ENCODE measurements at places on chromosomes 2 and 18.

GRCh38 chr2:37671009-37671815, at the start of gene CDC42EP3:
Gene CDC42EP3 (minus strand): TSS chr2:37671642. CDS start chr2:37646587, 25,055 bp downstream.
- peak; percentile 75 for DNase-seq

- DNase-seq, result no peak
These were observed 2109.9 kb upstream of the PIK3C3 start for GRCh38 chr18:39845106-39845505.

GRCh38 chr2:98827625-98828368, 96.9 kb upstream of the MGAT4A start:
- DNase-seq, result no peak

- peak; percentile 29 for DNase-seq
These were observed 271.1 kb downstream of the PRKCE start for GRCh38 chr2:45922577-45922988.

GRCh38 chr2:28809927-28810326, 707 bp upstream of the SPDYA start:
- no peak for DNase-seq

DNA sequence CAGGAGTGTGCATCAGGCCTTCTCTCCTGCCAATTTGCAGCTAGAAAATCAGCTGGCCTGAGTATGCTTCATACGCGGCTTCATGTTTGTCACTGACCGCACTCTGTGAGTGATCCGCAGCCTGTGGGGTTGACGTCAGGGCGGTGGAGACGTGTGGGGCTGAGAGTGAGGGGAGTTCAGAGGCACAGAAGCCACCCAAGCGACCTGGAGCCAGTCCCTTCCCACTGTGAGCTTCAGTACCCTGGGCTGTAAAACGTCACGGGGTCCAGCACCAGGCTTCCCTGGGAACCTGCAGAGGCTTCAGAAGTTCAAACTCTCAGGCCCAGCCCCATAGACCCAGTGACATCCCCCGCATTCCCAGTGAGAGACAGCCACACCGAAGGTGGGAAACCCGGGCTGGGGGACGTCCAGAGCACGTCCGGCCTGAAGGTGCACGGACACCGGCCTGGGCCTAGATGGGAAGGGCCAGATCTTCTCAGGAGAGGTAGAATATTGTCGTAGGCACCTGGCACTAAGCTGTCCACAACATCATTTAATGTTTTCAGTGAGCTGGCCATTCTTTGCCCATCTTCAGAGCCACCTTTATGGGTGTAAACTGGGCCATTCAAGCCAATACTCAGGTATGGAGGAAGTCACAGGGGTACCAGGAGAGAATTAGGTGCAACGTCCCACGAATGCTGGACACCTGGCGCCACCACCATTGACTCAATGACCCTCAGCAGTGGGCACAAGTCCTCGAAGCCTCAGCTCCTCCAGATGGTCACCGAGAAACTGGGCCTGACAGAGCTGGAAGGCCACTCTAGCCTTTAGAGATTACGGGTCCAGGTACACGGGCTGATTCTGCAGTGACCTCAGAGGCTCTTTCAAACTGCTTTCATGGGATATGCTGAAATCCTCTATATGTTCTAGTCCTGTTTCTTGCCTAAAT, 235.6 kb upstream of the MYT1L start:
- DNase-seq, result no peak

DNA sequence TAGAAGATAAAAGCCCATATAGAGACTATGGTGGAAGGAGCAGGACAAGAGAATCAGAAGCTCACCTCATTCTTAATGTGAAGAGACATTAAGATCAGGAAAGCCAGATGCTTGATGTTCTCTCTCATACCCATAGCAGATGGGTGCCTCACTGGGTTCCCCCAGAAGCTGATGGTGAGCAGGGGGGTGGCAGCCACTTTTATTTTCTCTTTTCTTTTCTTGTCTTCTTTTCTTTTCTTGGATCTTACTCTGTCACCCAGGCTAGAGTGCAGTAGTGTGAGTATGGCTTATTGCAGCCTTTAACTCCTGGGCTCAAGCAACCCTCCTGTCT, 14.8 kb upstream of the CXCR4 start:
- no peak for DNase-seq

DNA sequence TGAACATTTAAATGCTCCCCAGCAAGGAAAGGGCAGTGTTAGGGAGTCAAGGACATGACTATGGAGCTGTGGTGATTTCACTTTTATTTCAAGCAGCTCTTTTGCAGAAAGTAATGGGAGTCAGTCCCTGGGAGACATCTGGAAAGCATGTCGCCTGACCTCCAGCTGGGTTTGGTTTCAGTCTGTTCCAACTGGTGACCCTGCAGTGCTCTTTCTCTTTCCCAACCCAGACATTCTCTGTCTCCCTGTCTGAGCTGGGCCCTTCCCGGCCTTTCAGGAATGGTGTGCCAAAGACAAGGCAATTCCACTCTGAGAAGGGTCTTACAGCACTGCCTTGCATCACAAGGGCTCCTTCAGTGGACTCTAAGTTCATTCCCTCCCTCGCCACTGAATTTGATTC, 323.2 kb downstream of the OSR1 start:
- peak; percentile 79 for DNase-seq

- no peak for DNase-seq
These were observed 355.5 kb downstream of the RAD51AP2 start for GRCh38 chr2:17162713-17163112.

- peak; percentile 48 for DNase-seq
These were observed 8.5 kb downstream of the HES6 start for GRCh38 chr2:238231251-238231793.

DNA sequence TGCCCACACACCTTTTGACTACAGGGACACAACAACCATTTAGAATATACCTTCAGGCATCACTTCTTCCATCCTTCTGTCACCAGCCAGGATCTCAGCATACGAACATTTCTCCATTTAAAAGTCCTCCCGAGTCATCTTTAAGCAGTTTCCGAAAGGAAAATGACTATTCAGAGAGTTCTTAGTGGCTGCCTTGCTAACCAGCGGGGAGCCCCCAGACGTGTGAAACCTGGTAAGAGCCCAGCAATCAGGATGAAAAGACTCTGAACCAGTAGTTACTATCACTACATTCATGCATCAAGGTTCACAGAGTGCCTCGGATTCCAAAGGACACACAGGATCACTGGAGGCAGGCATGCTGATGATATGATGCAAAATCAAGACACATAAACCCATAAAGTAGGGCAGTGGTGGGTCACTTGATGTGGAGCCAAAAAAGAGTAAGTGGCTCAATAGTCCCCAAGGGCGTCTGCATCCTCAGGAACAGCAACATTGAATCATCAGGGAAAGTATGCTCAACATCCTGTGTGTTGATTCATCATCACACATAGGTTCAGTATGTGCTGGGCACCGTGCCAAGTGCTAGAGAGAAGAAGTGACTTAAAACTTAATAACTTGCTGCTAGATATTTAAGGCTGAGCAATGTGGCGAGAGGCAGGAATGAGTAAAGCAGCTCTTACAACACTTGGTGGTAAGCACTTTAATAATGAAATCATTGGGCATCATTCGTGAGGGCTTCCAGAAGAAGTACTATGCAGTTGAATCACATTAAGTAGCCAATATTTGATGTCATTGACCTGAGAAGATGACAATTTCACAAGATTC, 4.4 kb downstream of the CCL20 start:
- peak; percentile 100 for DNase-seq

DNA sequence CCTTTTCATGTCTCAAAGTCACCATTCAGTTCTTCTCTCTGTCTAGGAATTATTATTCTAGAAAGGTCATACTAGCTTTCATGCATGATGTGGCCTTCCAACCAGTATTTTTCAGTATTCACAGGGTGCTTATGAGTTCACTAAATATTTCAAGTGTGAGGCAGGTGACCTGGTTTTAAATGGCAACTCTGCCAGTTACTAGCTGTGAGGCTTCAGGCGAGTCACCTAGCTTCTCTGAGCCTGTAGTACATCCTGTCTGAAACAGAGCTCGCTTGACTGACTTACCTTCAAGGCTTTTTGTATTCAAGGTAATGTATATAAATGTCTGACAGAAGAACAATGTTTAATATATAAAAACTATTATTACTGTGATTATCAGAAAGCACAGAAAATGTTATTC, 19.4 kb upstream of the ACVR1 start:
- DNase-seq, result peak; percentile 22

DNA sequence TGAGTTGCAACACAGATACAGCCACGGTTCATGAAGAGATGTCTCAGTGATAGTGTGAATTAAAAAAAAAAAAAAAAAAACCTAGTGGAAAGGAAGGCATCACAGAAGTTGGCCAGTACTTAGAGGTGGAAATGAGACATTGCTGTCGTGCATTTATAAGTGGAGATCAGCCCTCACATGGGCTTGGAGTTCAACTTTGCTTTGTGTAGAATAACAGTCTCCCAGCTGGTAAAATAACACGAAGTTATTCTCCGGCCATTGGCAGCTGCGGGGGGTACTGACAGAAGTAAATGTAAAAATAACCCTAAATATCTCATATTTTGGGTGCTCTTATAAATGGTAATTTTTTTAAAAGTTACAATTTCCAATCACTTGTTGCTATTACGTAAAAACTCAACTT, 98.8 kb upstream of the TMEM18 start:
- DNase-seq, result no peak

- DNase-seq, result no peak
These were observed 390.8 kb downstream of the TGIF1 start for GRCh38 chr18:3840766-3841165.

GRCh38 chr2:207975921-207976320, 49.4 kb downstream of the PLEKHM3 start:
- no peak for DNase-seq

- DNase-seq, result no peak
These were observed 519.8 kb upstream of the ZNF804A start for GRCh38 chr2:184078496-184078895.

GRCh38 chr18:31490387-31490786, 7.6 kb upstream of the DSG2 start:
- DNase-seq, result no peak

DNA sequence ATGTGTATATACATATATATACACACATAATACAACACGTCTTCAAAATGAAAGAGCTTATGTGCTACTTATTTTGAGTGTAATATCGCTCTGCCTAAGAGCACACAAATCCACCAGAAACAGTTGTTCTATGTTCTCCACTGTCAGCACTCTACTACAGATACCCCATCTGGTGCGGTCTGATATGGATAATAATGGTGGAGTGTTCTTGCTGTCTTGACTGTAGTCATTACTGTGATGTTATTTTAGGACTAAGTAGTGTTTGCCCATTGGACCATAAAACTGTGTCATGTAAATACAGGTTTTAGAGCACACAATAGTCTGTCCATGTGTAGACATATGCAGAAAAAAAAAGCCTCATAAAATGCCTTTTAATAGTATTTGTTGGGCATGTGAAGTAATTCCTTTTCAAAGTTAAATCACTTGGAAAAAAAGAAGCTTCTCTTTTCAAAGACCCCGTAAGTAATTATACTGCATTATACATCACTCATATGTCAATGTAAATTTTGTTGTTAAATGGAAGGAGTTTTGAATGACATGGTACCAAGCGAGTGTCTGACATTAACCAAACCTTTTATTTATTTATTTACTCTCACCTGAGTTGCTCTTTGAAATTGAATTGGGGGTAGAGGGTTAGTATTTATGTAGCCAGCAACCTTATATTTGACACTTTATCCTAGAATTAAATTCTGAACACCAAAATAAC, 1249.2 kb upstream of the ZEB2 start:
- no peak for DNase-seq

GRCh38 chr2:225771701-225772100, 372.2 kb downstream of the NYAP2 start:
- DNase-seq, result no peak

DNA sequence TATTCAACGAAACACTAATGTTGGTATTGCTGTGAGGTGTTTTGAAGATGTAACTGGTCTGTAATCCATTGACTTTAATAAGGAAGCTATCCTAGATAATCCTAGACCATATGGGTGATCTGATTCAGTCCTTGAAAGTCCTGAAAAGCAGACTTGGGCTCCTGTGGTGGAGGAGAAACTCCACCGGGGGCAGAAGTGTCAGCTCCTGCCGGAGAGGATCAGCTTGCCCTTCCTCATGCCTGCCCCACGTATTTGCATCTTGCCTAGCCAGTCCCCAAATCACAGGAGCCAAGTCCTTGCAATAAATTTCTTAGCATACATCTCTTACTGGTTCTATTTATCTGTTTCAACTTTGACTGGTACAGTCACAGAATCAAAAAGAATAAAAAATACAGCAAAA, 144.2 kb upstream of the DLGAP1 start:
- no peak for DNase-seq

GRCh38 chr2:31415421-31415820, 879 bp upstream of the XDH start:
- DNase-seq, result no peak

GRCh38 chr2:176206682-176207081, 18.2 kb downstream of the HOXD1 start:
- DNase-seq, result peak; percentile 84

GRCh38 chr2:102137138-102137537, 5.4 kb upstream of the IL1R1 start:
- no peak for DNase-seq

DNA sequence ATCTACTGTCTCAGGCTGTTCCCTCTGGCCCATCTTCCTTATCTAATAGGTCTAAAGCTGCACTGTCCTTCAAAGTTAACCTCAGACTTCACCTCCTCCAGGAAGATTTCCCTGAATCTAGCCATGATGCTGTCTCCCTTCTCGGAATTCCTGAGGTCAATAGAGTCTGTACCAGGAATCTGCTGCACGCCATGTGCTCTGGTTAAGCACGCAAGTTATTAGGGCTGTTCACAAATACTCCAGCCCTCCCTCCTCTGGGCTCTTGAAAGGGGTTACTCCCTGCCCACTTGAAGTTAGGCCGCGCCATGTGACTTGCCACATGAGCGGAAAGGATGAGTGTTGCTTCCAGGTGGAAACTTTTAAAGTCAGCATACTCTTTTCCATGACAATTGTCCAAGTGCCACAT, 43.6 kb downstream of the MCFD2 start:
- peak; percentile 80 for DNase-seq

- no peak for DNase-seq
These were observed 136.6 kb upstream of the RMP24 start for GRCh38 chr18:35835833-35836232.

- DNase-seq, result no peak
These were observed 758.2 kb upstream of the CDH7 start for GRCh38 chr18:64992654-64993053.

GRCh38 chr18:43949291-43949690, 672.0 kb upstream of the SYT4 start:
- no peak for DNase-seq

- DNase-seq, result no peak
These were observed 7.5 kb upstream of the MCFD2 start for GRCh38 chr2:46923041-46923528.

- no peak for DNase-seq
These were observed 52.0 kb upstream of the NFATC1 start for GRCh38 chr18:79343567-79344207.

- no peak for DNase-seq
These were observed 889.5 kb downstream of the EPHA4 start for GRCh38 chr2:220682616-220683015.

DNA sequence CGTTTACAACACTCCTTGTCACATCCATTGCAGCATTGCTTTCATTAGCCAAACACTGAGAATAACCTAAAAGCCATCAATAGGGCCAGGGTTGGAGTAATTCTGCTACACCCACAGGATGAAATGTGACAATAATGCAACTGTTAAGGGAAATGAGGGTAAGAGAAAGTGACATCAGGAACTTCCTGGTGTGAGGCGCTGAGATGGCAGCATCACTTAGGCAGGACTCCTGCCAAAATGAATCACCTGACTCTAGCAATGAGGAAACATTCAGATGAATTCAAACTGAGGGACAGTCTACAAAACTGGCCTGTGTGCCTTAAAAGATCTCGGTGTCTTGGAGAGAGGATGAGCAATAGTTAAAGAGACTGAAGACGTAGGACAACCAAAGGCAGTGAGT, 115.6 kb upstream of the AGAP1 start:
- no peak for DNase-seq

- no peak for DNase-seq
These were observed 963 bp downstream of the INPP1 start for GRCh38 chr2:190344276-190344827.
